ENCODE measurements at places on chromosomes 6 and 20.

DNA sequence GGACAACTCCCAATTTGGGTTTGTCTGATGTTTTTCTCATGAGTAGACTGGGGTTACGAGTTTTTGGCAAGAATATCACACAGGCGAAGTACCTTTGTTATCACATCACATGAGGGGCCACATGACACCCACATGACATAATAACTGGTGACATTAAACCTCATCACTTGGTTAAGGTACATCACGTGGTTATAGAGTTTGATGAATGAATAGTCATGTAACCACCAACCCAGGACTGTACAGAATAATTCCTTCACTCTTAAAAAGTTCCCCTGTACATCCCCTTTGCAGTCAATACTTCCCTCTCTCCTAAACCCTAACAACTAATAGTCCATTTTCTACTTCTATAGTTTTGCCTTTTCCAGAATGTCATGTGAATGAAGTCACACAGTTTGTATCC lies 83.4 kb downstream of the REV3L start:
- DNase-seq, result no peak

DNA sequence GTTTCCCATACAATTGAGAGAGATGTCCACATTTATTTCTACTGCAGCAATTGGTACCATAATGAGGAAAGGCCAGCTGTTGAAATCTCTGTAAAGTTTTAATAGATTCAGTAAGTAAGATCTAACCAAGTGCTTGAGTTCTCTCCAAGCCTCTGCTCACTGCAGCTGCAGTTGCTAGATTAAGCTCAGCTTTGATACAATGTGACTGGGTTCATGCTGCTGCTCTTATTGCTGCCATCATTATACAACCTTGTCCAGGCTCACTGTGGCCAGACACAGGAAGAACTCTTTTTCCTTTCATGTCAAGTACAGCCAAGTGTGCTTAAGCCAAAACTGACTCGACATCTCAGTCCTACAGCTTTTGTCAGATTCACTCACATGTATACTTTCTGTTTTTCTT lies 423.5 kb downstream of the GJA1 start:
- DNase-seq, result no peak

DNA sequence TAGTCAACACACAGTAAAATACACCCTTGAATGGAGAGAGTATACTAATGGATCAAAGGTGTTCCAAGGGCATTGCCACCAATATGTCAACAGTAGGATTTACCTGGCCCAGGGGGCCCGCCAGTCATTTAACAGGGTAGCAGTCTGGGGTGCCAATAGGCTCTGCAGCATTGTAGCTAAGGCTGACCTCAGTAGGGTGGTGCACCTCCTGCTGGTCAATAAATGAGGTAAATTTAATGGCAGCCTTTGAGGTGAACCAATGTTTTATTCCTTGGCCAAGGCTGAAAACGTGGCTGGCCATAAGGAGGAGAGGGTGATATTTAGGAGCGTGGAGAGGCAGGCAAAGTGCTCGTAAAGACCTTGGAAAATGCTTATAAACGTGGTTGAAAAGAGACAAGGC lies 147.2 kb downstream of the RPS12 start:
- no peak for DNase-seq

DNA sequence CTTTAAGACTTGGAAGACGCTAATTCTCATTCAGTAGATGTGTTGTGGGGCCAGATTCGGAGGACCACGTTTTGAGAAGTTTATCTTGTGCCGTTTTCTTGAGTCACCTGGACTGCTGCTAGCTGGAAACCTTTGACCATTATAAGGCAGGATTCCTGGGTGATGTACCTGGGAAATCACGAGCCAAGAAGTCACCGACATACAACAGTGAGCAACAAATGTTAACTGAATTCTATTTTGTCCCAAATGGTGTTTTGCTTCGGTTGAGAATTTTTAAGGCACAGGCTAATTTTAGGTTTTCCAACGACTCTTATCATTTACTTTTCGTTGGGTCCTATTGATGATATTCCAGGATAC lies 93.4 kb upstream of the BTN3A2 start:
- DNase-seq, result no peak

- peak; percentile 84 for DNase-seq
Observed at GRCh38 chr6:100171533-100172321, 177.7 kb upstream of the MCHR2 start.

DNA sequence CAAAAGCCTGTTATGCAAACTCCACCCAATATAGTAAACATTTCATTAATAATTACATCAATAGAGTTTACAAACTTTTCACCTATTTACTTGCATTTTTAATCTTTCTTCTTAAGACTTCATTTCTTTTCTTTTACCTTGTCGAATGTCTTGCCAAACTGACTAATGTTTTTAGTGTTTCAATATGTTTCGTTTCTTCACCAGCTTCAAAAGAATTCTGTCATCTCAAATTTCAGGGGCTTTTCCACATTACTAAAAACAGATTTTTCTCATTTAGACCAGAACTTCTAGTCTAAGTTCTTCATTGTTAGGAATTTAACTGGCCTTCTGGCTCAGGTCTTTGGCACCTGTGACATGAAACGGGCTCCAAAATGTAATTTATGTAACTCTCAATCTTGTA lies 196.5 kb downstream of the ARHGAP18 start:
- peak; percentile 22 for DNase-seq

- DNase-seq, result no peak
Observed at GRCh38 chr6:133637436-133637835, 251.5 kb upstream of the TCF21 start.

DNA sequence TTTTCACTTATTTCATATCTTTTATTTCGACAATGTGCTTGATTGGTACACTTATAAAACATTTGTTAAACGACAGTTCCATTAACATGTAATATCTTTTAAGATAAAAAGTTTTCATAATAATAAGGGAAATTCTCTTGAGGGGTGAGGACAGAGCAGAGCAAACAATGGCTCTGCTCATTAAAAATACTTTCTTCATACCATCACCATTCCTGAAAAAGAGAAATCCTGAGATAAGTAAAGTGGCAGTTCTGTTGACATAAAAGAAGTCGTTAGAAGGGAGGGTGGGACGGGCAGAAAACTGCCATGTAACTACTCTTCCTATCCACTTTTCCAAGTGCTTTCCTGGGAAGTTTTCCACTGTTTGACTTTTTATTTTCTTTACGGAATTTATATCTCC lies 193.6 kb upstream of the CEP162 start:
- no peak for DNase-seq

DNA sequence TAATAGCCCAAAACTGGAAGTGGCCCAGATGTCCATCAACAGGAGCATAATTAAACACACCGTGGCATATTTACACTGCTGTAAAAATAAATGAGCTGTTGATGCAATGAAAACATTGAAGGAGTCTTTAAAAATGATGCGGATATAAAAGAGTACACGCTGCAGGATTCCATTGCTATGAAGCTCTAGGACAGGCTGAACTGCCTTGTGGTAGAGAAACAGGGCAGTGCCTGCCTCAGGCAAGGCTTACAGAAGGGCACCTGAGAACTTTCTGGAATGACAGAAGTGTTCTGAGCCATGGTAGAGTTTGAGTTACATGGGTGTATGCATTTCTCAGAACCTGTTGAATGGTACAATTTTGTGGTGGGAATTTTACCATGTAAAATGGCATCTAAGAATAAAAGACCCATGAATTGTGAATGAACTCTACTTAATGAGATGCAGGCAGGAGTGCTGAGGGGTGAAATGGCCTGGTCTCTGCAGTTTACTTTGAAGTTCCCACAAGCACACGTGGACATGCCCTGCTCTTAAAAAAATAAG lies 45.3 kb upstream of the RIN2 start:
- peak; percentile 61 for DNase-seq

- DNase-seq, result no peak
Observed at GRCh38 chr6:73041051-73041450, 184.2 kb downstream of the KHDC1L start.

GRCh38 chr6:75830959-75831885 lies 82.2 kb downstream of the MYO6 start:
- peak; percentile 33 for DNase-seq

DNA sequence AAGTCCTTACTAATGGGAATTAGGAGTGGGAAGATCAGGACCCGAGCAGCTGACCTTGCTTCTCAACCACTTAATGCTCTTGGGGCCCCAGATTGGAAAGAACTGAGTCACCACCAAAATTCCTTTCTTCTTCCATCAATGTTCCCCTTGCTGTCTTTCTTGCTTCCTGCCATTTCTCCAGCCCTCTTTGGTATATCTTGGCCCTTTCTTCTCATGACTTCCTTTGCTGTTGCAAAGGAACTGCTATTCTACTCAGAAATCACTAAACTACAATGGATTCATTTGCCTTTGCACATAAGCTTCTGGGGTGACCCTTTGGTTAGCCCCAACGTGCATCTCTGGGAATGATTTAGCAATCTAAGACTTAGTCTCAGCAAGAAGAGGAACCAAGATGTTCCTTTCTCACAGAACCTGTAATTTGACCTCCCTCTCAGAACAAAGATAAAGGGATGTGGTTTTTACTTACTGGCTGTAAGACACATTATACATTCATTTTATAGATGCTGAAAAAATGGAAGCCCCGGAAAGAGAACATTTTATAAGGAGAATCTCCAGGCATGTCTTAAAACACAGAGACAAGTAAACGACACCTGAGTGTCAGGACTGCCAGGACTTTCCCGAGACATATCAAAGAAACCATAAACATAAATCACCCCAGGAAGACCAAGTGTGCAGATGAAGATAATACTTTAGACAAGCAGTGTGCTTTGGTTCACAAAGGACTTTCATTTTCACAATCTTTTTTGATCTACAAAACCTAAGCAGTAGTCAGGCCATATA lies 99.0 kb upstream of the TNFAIP3 start:
- no peak for DNase-seq

DNA sequence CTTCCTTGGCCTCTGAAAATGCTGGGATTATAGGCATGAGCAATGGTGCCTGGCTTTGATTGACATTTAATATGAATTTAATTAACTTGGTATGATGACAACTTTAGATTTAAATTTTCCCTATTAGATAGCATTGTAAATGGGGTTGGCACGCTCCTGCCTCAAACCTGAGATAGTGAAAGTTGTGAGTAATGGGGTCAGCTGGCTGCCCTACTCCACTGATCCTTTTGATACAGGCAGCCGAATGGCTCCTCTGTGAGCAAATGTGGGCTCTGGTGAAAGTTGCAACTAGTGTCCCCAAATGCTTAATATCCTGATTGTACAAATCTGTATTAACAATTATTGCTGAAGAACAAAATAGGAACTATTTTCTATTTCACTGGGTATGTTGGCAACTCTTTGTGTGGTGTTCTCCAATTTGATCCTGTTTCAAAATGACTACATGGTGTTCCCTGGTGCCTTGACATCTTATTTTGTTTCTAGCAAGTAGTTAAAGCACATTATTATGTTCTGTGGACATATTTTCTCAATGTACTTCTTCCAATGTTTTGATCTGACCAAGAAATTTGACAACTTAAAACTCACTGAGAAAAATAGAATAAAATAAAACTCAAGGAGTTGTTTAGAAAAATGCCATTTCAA lies 97.4 kb downstream of the COL12A1 start:
- no peak for DNase-seq

DNA sequence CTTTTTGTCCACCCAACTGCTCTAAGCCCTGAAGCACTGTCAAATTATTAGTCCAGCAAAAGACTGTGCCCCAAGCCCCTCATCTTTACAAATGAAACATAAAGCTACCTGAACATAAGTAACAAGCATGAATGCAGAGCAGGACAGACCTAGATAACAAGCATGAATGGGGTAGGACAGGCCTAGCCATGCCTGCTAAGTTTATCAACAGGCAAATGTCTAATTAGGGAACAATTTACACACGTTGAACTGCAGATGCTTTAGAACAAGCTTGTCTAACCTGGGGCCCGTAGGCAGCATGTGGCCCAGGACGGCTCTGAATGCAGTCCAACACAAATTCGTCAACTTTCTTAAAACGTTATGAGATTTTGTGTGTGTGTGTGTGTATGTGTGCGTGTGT lies 13.6 kb downstream of the FBXO30 start:
- DNase-seq, result no peak

DNA sequence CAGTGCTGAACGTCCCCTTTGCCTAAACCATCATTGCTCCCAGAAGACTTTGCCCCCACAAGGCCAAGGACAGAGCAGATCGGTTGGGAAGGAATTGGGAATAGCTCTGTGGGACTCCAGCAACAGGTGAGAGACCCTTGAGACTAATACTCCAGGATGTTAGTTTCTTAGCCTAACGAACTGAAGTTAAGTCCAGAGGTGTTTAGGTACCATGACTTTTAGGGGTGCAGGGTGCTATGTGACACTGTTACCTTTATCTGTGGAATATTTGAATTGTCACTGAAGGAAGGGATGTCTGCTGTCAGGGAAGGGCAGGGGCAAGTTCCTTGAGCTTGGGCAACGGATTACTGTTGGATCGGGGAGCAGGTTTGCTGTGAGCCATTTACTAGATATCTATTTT lies 1.9 kb downstream of the BLCAP start:
- no peak for DNase-seq

DNA sequence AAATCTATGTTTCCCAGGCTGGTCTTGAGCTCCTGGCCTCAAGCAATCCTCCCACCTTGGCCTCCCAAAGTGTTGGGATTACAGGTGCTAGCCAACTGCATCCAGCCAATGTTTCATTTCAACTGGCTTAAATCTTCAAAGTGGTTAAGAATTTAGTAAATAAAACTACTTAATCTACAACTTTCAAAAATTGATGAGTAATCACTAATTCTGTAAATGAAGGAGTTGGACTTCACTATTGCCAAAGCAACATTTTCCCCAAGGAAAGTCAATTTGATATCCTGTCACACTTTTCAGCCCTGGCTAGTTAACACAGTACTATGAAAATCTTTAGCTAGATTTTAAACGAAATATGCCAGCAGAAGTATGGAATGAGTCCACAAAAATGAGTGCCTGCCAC lies 3.8 kb downstream of the TOMM6 start:
- DNase-seq, result no peak

DNA sequence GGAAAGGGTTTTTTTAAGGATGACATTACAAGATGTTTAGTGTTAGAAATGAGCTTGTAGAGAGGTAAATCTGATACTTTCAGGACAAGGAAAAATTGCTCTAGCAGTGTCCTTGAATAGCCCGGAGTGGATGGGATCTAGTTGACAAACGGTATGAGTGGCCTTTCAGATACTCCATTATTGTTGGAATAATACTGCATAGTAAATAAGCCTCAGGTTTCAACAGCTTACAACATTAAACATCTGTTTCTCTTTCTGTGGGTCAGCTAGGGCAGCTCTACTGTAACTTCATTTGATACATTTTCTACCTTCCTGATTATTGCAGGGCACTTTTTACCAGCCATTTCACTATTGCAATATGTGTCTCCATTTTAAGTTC lies 118.0 kb downstream of the B3GAT2 start:
- no peak for DNase-seq

DNA sequence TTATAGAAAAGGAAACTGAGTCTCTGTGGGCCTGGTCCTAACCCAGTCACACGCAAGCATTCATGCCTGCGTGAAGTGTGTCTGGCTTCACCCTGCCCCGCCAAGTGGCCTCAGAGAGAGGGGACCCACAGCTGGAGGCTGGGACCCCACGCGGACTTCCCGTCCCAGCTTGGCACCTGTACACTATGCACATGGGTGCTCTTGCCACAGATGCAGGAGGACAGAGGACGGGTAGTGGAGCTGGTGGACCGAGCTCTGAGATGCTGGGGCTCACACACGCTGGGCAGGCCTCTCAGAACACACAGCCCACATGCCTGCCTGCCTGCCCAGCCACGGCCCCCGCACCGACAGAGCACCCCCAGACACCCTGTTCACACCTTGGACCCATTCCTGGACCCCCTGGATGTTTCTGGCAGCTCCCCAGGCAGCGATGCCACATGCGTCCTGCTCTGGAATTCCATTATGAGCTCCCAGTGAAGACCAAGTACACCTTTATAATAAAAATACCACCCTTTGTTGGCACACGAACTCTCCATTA lies 24.9 kb upstream of the SMOC2 start:
- no peak for DNase-seq

Data from astrocyte of the hippocampus (primary cell).